ENCODE measurements at places on chromosomes 4 and X. TPM values are rescaled to one million over a fixed set of nuclear protein-coding genes. Genes with fewer than 3 reads are reported as not detected.
A peak's percentile ranks its signal among the peaks of the same experiment; 100 is the strongest.

DNA sequence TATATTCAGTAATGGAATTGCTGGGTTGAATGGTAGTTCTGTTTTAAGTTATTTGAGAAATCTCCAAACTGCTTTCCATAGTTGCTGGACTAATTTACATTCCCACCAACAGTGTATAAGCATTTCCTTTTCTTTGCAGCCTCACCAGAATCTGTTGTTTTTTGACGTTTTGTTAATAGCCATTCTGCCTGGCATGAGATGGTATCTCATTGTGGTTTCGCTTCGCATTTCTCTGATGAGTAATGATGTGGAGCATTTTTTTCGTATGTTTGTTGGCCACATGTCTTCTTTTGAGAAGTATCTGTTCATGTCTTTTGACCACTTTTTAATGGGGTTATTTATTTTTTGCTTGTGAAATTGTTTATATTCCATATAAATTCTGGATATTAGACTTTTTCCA is 13.6 kb upstream of the MAGED4B start:
- DNase-seq: peak; percentile 57

- no peak for DNase-seq
These were observed 235.1 kb downstream of the PPARGC1A start for GRCh38 chr4:23654791-23655190.

DNA sequence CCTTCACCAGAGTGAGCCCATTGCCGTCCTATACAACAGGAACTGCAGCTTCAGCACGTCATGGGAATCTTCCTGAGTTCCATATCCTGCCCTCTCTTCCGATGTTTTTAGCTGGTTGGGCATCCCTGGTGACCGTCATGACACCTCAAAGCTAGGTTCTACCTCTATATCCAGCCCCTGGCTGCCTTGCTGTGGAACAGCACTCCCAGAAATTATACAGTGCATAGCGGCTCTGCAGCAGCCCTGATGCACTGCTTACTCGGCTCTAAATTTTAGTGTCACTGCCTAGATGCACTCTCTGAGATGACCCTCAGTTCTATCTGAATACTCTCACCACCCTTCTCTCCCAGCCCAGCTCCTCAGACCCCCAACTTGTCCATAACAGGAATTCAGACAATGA is 44.3 kb downstream of the ARHGEF38 start:
- no peak for DNase-seq

UGT2B17 gene
- total RNA-seq: not detected

DNA sequence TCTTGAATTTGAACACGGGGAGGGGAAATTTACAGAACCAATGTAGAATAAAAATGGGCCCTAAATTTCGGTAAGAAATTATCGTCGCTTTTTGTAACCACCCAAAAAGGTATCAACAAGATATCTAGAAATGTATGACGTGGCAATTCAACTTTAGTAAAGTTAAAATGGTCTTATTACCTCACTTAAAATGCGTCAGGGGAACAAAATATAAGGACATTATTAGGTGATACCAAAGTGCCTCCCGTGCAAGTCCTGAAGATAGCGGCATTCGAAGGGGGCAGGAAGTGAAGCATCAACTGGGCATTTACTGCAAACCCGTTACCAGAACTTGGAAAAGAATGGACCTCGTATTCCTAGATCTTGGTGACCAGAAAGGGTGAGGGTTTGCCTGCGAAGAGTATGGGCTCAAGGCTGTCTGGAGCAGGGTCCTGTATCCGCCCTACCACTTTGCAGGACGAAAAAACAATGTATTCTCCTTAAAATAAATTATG is 980 bp downstream of the AP1S2 start:
- DNase-seq: peak; percentile 13

DNA sequence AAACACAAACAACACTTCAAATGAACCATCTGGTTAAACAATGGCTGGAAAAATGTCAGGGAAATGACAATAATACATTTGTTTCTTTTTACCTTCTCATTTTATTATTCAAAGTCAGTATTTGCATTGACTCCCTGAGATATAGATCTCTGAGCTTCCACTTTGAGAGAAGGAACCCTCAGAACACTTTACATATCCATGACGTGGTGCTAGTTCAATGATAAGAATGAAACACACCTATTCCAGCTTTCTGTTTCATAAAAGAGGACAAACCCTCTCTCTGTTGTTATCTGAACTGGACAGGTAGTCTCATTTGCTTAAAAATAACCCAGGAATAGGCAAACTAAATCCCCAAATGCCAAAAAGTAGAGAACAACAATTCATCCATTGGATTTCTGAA is 65.3 kb upstream of the CCSER1 start:
- DNase-seq: no peak

GRCh38 chr4:8583655-8584025 is 3.4 kb downstream of the GPR78 start:
- DNase-seq: no peak

HPGDS gene
- not detected for total RNA-seq

SPIN4 gene
- total RNA-seq: 4.3 TPM

RAB9B gene
- total RNA-seq: 2.1 TPM

GRCh38 chr4:87901422-87901992 is 68.7 kb downstream of the MEPE start:
- no peak for DNase-seq

Measured in myocyte (in vitro differentiated cells).